ENCODE measurements at places on chromosomes 3 and 15.

GRCh38 chr15:59801649-59802048 lies 112.5 kb upstream of the BNIP2 start:
- DNase-seq: no peak

DNA sequence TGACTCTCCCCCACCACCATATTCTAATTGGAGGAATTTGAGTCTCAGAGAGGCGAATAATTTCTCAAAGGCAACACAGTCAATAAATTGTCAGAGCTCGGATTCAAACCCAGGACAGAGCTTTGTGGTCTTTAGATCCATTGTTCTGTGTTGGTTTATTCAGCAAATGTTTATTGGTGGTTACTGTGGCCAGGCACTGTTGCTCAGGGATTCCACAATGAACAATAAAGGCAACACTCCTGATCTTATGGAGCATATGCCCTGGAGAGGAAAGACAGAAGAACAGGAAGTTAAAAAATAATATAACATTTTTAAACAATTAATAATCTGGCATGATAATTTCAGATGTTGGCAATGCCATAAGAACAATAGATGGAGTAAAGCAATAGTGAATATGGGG lies 291.7 kb upstream of the NR2E3 start:
- DNase-seq: no peak

GRCh38 chr3:57176045-57176444 lies 10.9 kb upstream of the IL17RD start:
- no peak for DNase-seq

- no peak for DNase-seq
These were observed 265.8 kb downstream of the TAFA4 start for GRCh38 chr3:68666429-68667136.

GRCh38 chr3:113304102-113304501 lies 92.7 kb downstream of the BOC start:
- DNase-seq: no peak

DNA sequence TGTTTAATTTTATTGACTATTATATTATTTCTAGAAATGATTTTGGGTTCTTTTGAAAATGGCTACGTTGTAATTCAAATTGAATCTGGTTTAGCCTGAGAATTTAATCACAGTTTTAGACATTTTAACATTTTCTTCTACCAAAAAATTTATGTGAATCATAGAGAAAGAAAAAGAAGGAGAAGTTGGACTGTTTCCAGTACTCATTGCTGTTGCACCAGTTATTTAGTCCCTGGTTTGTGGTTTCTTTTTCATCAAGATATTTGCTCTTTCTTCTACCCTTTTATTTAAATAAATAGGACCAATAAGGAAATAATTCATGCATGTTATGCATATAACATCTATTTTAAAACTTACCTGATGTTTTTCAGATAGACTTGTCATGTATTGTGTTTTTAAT lies 1337.1 kb downstream of the ROBO1 start:
- no peak for DNase-seq

GRCh38 chr15:56058986-56059385 lies 65.6 kb upstream of the NEDD4 start:
- no peak for DNase-seq

DNA sequence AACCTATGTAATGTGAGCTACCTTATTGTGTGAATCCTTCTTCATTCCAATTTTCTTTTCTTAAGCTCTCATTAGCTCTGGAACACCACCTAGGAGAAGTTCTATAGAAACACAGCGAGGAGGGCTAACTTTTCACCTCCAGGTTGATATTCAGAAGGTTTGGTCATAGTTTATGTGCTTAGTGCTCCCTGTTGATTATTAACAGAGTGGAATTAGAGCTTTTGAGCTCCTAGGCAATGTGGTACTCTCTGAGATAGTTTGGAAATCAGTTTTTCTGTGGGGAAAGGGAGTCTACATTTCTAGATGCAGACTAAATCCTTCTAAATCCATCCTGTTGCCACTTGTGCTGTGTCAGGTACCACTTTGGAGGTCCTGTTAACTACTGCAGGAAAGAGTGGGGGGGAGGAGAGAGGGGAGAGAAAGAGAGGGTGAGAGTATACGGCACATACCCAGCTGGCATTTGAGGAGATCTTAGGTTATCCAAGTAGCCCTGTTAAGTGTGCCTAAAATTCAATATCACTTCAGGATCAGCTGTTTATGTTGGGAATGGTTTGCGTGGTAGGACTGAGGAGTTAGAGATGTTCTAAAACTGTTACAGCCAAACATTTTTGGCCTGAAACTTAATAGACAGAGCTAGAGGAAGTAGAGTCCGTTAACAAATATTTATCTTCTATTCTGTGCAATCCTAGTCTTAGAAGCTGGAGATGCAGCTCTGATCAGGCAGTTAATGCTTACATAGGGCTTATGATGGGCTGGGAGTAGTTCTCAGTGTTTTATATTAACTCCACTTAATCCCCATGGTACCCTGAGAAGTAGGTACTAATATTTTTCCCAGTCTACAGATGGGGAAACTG lies 117.5 kb upstream of the PROK2 start:
- no peak for DNase-seq

DNA sequence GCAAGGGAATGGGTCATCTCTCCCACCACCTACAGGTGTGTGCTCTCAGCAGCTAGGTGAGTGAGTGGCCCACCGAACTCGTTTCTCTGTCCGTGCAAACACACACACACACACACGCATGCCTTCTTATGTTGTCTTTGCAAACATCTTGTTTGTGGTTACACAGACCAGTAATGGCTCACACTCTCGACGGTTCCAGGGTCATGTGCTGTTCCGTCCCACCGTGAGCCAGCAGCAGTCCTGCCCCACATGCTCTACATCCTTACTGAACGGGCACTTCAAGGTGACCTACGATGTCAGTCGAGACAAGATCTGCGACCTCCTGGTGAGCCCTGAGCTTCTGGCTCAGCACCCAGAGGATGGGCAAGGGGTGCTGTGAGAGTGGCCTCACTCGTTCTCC lies 4.3 kb downstream of the ITIH1 start:
- no peak for DNase-seq

GRCh38 chr3:57948080-57948671 lies 60.0 kb upstream of the FLNB start:
- DNase-seq: no peak

GRCh38 chr3:26712211-26713026 lies 89.8 kb downstream of the LRRC3B start:
- DNase-seq: no peak

- no peak for DNase-seq
These were observed 198.5 kb upstream of the COL8A1 start for GRCh38 chr3:99439892-99440291.

GRCh38 chr15:67150023-67150860 lies 84.8 kb downstream of the SMAD3 start:
- DNase-seq: no peak

DNA sequence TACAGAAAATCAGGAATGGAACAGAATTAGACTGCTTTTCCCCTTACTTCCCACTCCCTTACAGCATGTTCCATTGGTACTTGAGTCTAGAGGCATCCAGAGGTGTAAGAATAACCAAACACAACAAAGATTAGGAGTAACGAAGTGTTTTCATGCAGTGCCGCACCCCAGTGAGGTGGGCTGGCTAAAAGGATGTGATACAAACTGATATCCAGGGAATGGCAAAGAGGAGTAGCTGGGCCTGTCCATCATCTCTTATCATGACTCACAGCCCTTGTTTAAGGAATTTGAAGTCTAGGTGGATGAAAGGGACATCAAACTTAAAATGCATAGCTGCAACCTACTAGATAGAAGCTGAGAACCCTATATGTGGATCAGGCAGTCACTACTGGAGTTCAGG lies 16.4 kb downstream of the SCG5 start:
- no peak for DNase-seq

DNA sequence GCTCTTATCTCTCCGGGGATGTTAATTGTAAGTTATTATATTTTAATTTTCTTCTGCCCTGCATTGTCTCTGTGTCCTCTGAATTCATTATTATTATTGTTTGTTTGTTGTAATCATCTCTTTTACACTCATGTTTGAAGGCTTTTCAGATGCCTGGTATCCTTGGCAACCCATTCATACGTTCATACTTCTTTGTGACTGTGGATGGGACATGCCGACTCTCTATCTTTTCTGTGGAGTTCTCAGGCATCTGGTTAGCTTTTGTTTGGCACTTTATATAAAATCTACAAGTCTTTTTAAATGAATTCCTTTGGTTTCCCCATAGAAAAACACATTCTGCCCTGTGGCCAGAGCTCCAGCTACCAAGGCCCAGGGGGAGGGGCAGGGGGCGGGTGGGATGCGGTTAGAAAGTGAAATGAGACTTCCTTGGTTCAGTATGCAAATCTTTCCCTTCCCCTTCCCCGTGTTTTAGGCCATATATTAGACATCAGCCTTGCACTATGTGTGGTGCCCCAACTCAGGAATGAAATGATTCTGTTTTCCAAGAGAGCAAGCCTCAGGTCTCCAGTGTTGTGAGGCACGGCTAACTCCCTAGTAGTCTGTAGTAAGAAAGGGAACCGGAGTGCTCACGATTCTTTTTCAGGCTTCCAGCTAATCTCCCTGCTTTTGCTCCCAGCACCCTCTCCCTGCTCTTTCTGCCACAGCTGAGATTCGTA lies 79.2 kb downstream of the SST start:
- DNase-seq: no peak
